ENCODE measurements at places on chromosomes 3 and 15. TPM values are rescaled to one million over a fixed set of nuclear protein-coding genes. Genes with fewer than 3 reads are reported as not detected.
A peak's percentile ranks its signal among the peaks of the same experiment; 100 is the strongest.

LRRN1 gene
- total RNA-seq, result 216 TPM

DNA sequence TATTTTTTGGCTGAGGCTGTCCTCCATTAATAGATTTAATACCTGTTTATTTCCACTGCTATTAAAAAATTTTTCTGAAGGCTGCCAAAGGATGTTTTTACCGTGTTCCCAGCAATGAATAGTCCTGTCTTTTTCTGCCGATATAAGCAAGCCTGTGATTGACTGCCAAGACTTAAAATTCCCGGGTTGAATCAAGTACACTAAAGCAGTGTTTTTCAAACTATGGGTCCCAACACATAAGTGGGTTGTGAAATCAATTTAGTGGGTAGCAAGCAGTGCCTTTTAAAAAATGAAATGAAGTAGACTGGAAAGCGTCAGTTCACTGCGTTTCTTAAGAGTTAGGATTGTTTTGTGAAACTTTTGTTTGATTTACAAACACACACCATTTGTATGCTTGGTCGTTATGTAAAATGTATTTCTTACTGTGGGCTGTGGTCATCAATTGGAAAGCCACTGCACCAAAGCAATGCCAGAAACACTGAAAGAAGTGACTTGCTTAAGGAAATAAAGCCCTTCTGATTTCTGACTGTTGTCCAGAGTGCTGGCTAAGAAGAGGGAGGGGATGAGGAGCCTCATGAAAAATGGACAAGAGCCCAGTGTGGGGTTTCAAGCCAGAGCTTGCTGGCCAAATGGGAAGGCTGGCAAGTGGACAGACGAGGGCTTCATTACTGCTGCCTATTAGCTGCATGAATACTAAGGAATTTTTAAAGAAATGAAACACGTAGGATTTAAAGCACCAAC, 206.0 kb downstream of the THRB start:
- no peak for DNase-seq

DNA sequence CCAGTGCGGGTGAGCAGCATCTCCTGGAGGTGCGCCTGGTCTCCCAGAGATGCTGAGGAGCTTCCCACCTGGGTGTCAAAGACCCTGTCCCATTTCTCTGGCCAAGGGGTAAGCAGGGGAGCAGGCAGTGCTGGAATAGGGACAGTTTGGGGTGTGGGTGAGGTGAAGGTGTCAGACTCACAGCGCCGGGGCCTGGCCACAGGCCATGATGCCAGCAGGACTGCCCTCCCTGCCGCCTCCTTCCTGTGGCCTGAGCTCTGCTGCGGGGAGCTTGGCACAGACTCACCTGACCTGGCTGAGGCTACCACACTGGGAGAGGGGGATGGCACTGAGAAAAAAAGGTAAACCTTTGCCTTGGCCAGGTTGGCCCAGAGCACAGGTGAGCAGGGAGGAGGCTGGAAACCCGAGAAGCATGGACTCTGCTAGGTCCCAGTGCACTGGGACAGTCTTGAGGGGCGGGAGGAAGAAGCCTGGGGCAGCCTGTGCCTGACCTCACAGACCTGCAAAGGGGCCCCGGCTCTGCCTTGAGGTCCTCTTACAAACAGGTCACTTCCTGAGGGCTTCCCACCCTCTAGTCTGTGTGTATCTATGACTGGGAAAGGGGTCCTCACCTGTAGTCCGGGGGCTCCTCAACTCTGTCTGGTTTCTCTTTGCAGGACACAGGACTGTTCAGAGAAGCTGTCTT, 28.2 kb downstream of the GRAMD2A start:
- no peak for DNase-seq

SEMA7A gene
- total RNA-seq, result 8.3 TPM

GRCh38 chr3:129327510-129327909, 48.8 kb downstream of the HMCES start:
- no peak for DNase-seq

GRCh38 chr3:114847564-114847963, 299.5 kb downstream of the ZBTB20 start:
- no peak for DNase-seq

MST1R gene
- 6.8 TPM for total RNA-seq

DNA sequence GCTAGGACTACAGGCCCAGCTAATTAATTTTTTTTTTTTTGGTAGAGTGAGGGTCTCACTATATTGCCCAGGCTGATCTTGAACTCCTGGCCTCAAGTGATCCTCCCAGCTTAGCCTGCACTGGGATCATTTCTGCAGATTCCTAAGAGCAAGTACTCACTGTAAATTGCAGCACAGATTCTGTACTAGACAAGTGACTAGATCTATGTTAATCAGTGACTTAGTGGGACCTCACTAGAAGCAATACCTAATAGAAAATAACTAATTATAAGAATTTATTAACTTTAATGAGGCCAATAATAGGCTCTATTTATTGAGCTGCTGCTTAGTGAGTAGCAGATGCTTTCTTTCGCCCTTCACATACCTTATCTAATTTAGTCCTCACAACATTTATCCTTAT, 10.6 kb upstream of the UTS2B start:
- no peak for DNase-seq

DNA sequence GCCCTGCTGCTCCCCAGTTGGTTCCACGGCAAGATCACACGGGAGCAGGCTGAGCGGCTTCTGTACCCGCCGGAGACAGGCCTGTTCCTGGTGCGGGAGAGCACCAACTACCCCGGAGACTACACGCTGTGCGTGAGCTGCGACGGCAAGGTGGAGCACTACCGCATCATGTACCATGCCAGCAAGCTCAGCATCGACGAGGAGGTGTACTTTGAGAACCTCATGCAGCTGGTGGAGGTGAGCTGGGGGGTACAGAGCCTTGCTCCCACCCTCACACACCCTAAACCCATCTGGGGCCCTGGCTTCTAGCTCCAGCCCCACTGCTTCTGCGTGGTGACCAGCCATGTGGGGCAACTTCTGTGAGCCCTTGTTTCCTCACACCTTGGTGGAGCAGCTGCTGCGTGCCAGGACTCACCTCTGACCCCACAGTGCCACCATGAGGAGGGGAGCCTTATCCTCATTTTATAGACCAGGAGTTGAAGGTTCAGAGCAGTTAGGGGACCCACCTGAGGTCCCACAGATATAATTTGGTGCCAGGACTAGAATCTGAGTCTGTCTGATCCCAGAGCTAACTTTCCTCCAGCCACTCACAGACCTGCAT, 13.3 kb upstream of the LMAN1L start:
- peak; percentile 61 for DNase-seq

AGTR1 gene
- total RNA-seq, result not detected

DNA sequence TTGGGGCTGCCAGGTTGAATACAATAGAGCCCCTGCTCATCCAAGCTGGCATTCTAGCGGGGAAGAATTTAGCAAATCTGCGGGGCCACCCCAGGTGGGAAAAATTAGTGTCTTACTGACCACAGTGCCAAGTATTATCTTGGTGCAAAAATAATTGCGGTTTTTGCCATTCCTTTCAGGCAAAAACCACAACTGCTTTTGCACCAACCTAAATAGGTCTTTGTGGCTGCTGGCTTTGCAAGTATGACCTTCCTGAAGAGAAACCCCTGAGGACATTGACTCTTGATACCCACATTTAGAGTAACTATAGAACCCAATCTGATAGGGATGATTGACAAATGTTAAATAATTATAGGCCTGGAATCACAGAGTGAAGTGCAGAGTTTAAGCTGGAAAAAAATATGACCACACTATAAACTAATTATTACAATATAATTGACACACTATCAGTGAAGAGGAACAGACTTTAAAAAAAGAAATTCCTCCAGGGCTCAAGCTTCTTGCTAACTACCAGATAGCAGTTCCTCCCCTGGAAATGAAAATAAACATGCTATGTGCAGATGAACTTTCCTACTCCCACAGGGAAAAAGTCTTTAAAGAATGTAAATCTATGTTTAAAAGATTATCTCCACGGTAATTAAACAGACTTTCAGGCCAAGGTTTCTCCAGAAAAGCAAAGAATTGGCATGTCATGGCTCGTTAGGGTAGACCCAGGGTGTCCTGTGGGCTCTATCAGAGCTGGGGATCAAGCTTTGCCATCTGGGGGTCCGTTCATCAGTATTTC, 34.4 kb downstream of the CA12 start:
- DNase-seq, result no peak

- no peak for DNase-seq
Observed at GRCh38 chr15:40458495-40459371, 12.1 kb upstream of the CHST14 start.

DNA sequence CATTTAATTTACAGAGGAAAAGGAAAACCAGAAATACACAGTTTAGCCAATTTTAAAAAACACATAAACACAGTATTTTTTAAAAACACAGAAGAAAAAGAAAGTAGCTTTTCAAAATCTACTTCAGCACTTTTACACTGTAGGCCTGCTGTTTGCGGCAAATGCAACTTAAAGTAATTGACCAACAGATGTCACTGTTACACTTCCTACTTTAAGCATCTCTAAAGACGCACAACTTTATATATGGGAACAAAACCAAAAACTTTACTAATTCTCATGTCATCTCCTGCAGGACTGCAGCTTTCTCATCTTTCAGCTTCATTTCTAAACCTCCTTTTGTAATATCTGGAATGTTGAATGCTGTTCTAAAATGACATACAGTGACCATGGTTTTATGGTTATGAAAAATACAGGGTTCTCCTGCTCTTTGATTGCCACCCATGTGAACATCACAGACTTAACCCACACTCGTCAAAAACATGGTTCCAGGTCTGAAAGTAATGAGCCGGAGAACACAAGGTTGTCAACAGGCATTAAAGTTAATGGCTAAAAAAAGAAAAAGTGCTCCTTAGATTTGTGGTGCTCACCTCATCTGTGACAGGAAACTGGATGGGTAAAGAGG, 107.9 kb downstream of the FMN1 start:
- DNase-seq, result no peak

- DNase-seq, result no peak
Observed at GRCh38 chr3:149828390-149828789, 15.4 kb downstream of the RNF13 start.

- DNase-seq, result no peak
Observed at GRCh38 chr15:91067036-91067435, 33.0 kb upstream of the SV2B start.

DNA sequence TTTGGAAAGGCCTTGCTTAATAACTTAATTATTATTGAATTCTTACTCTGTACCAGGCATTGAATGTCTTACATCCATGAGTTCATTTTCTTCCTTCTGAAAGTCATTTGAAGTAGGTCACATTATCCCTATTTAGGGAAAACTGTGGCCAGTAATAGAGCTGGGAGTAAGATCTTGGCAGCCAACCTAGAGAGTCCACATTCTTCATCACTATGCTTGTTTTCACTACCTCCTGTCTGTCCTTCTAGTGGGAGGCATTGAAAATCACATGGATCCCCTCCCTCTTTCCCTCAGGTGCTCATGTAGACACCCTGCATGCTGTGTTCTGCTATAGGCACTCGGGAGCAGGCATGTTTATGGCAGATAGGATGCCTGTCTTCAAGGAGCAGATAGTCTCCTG, 154.9 kb downstream of the EBLN2 start:
- no peak for DNase-seq

TM4SF18 gene
- total RNA-seq, result 0.62 TPM

- no peak for DNase-seq
Observed at GRCh38 chr3:88211096-88211890, 61.5 kb downstream of the C3orf38 start.
